ENCODE measurements at places on chromosomes 5 and 9.

DNA sequence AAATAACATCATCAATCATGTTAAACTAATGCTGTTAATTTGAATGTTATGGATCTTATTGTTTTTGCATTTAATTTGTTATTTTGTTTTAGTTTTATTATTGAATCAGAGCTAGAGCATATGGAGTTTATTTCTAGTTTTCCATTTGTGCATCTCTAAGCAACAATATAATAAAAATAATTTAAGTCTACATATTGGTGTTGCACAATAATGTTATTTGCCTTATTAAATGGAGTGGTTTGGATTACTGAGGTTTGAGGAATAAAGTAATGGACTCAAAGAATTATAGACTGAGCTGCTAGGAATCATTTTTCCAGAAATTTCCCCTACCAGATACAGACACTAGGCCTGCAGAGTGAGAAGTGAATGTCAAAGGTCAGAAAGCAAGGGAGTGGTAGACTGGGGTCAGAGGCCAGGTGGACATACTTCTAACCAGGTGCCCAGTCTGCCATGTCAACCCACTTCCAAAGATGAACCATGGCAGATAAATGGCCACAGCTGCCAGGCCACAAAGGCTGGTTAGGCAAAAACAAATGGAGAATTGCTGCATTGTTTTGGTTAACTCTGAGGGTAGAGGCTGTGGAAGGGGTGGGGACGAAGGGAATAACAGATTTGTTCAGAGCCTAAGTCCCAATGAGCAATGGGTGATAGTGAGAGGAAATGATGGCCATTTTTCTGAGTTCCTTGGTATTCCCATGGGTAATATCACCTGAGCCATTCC, 113.1 kb downstream of the FBXL7 start:
- no peak for DNase-seq

- no peak for DNase-seq
Observed at GRCh38 chr9:18676525-18676924, 202.6 kb downstream of the ADAMTSL1 start.

- DNase-seq, result no peak
Observed at GRCh38 chr9:126758916-126759585, 45.8 kb upstream of the ZBTB43 start.

DNA sequence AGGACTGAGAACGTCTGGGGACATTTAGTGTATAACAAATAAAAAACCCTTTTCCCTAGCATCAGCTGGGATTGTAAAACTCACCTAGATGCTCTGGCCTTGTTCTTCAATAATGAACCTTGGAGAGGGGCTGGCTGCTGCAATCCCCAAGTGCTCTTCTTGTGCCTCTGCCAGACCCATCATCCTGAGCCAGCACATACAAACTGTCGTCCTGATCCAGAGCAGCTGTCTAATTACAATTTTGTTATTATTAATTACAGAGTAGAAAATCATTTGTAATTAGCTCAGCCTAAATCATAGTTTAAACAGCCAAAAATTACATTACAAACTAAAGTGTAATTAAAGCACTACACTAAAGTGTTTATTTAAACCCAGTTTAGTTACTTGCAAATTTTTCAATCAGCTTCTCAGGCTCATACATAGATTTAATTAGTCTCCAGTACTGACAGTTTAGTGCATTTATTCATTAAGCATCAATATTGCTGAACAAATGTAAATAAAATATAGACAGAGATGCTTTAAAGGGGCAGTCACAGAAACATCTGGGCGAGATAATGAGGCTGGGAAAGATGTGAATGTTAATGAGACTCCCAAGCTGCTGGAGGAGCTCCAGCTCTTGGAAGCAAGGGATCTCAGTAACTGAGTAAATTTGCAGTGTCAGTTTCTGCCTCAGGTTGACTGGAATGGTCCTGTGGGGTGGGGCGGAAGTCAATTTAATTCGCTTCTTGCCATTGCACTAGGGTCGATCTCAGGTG, 632.3 kb upstream of the TLE4 start:
- no peak for DNase-seq

GRCh38 chr5:94627191-94627590, 8.7 kb downstream of the SLF1 start:
- DNase-seq, result no peak

GRCh38 chr5:87421307-87421706, 8.6 kb upstream of the CCNH start:
- no peak for DNase-seq

DNA sequence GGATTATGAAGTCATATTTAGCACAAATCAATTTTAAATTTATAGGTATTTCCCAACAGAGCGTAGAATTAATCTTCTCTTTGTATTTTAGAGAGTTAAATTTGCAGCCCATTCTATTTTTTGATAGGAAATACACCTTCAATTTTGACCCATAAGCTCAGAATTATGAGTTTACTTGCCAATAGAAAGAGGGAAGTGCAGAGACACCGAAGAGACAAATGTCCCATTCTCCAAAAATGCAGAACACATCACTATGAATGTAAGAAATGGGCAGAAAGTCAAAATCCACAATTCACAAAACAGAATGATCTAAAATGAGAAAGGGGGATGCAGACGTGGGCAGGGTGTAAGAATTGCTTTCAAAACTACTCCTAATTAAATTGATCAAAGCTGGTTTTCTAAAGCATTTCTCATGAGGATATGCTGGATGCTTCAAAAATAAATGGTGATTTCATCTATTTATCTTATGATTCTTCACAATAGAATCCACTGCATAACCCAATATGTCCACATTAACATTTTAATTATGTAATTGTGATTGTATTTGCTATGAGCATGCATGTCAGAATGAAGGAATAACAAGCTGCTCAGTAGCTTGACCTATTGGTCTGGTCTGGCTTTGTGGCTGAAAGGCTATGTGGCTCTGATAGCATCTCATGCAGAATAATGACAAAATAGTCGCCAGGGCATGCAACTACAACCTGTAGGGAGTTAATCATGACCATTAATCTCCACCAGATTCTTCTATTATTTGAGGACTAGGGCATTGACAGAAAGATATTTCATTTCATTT, 550.1 kb upstream of the CDH18 start:
- no peak for DNase-seq

DNA sequence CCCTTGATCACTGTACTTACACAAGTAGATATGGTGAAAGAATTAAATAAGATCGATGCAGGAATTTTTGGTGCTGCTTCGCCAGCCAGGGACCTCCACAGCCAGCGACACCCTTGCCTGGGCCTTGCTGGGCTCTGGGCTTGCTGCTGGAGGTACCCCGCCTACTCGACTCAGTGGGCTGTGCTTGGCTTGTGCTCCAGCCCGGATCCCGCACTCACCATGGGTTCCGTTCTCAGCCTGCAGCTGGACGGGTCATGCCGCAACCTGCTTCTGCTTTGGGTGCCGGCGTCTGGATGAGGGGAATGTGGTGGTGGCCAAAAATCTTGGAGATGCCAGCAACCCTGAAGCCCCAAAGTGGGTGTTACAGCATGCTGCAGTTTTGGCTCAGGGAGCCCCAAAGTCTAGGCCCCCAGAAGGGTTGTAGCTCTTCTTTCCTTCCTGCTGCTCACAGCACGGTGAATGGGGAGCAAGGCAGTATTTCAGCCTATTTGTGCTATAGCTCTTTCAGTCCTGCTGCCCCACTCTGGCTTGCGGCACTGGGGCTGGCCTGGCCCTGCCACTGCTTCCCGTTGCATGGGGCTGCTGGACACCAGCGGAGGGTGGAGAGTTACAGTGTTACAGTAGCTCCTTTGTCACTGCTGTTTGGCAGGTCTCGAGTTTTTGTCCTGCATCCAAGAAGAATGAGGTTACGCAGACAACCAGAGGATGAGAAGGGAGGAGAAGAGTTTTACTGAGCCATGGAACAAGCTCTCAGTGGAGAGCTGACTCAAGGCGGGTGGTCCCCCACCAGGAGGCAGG, 48.0 kb downstream of the TARS1 start:
- DNase-seq, result no peak

DNA sequence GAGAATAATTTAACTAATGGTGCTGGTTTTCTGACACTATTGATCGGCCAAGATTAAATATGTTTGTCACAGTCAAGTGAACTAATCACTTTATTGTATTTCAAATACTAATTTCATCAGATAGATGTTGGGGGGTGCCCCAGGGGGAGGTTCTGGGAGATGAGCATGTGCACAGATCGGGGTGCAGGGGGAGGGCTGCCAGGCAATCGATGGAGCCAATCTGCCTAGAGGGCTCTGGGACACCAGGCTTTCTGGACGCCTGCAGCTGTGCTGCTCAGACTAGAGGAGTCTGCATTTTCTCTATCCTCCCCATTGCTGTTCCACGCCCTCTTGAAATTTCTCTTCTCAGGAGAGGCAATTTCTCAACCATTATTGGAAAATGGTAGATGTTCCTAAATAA, 100.0 kb upstream of the ALDH1B1 start:
- DNase-seq, result no peak
